ENCODE measurements at places on chromosomes 11 and 22. TPM values are rescaled to one million over a fixed set of nuclear protein-coding genes. Genes with fewer than 3 reads are reported as not detected.

The EIF1AD gene
- 35.4 TPM for polyA plus RNA-seq

The OR5P2 gene
- not detected for polyA plus RNA-seq

The SLC43A1 gene
- 2.5 TPM for polyA plus RNA-seq

The FGF19 gene
- 6.2 TPM for polyA plus RNA-seq

The OR2AG1 gene
- not detected for polyA plus RNA-seq

The RAB1B gene
- polyA plus RNA-seq, result 27.2 TPM

The CRYBA4 gene
- not detected for polyA plus RNA-seq

The SLCO2B1 gene
- not detected for polyA plus RNA-seq

The FAM227A gene
- polyA plus RNA-seq, result 14.0 TPM

The ADM2 gene
- not detected for polyA plus RNA-seq

The SGSM1 gene
- polyA plus RNA-seq, result 9.2 TPM

The AASDHPPT gene
- polyA plus RNA-seq, result 322 TPM

The UPK3A gene
- polyA plus RNA-seq, result not detected

The VPS37C gene
- 7.2 TPM for polyA plus RNA-seq

The CD3D gene
- polyA plus RNA-seq, result not detected

The TRAF6 gene
- 7.5 TPM for polyA plus RNA-seq

The AIFM3 gene
- polyA plus RNA-seq, result 1.1 TPM

The ASRGL1 gene
- 141 TPM for polyA plus RNA-seq

The AQP11 gene
- polyA plus RNA-seq, result 7.4 TPM

The OR52N4 gene
- polyA plus RNA-seq, result not detected

The GLB1L2 gene
- 4.0 TPM for polyA plus RNA-seq

The SART1 gene
- 34.9 TPM for polyA plus RNA-seq

The APOC3 gene
- not detected for polyA plus RNA-seq
